ENCODE measurements at places on chromosomes 1 and 21.

GRCh38 chr1:40029608-40030007 is 10.9 kb upstream of the CAP1 start:
- no peak for DNase-seq

GRCh38 chr1:109807822-109808680 is 44.3 kb upstream of the EPS8L3 start:
- no peak for DNase-seq

DNA sequence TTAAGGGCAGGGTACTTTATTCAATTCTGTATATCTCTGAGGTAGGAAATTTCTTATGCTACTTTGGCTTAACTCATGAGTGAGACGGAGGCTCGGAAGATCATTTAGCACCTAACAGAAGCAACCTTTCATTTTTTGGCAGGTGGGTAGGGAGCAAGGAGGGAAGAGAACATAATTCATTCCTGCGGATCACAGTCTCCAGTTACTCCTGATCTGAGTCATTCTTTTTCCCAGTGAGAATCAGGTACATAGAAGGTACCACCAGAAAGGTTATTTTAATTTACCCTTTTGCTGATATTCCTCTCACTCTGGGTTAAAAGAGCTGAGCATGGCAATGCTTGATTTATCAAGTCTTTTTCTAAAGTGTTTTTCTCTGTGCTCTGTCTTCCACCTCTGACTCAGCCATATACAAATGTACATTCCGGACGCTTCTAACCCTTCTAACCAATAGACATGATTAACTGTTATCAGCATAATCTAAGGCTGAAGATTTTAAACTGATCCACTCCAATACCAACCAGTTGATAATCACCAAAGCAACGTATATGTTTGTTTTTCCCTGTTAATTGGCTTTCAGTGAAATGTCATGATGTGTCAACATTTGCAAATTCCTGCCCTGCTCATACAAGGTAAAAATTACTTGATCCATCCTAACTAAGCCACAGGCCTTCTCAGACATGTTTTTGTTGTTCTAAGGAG is 271.7 kb downstream of the DUSP10 start:
- DNase-seq = no peak

- DNase-seq = no peak
Measured at GRCh38 chr1:190022709-190023108, 455.0 kb downstream of the BRINP3 start.

- no peak for DNase-seq
Measured at GRCh38 chr1:17984583-17984982, 123.0 kb upstream of the IGSF21 start.

DNA sequence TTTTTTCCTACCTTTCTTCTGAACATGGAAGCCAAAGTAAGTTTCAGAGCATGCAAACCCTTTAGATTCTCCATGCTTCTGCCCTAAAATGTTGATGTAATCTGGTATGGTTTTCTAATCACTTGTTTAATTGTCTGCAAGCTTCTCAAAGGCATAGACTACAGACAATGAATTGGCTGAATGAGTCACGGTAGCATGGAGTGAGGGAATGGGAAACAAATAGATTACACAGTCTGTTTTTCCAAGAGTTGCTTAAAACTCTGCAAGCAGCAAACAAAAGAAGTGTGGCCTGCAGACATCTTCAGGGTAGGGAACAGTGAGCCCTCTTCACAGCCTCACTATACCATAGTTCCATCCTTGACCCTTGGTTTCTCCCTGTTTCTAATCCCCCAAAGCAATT is 326.0 kb downstream of the BARHL2 start:
- no peak for DNase-seq

GRCh38 chr1:183808296-183809027 is 3.5 kb downstream of the RGL1 start:
- DNase-seq = no peak

DNA sequence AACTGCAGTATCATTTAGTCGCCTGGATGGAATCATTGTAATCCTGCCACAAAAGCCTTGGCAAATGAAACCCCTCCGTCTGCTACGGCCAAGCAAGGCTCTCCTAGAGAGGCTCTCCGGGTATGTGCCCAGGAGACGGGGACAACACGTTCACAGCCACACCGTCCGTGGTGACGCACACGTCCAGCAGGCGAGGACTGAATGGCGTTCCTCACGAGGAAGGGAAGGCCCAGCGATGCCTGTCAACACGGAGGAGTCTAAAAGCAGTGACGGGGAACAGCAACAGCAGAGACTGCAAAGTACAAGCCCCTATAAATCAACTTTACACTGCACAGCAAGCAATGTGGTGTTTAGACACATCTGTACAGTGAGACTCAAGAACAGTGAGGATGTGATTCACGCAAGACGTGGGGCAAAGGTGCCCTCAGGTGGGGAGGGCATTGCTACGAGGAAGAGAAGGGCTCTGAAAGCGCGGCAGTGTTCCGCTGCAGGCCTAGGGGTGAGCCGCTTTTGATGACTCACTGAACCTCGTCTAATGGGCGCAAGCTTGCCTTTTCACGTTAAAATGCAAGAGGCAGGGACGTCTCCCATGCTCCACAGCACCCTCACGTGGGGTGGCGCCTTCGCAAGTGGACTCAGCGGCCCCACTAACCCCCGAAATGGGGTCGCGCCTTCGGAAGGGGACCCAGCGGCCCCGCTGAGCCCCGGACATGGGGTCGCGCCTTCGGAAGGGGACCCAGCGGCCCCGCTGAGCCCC is 6.8 kb downstream of the WRAP73 start:
- DNase-seq = no peak

GRCh38 chr1:89739013-89739843 is 81.6 kb upstream of the LRRC8D start:
- no peak for DNase-seq

Data from substantia nigra (tissue), 51 donors.